ENCODE measurements at places on chromosomes 2 and 18.

- no peak for DNase-seq
Measured at GRCh38 chr2:217784996-217785543, 217.7 kb downstream of the TNS1 start.

GRCh38 chr2:130797493-130798435 lies 39.0 kb upstream of the ARHGEF4 start:
- peak; percentile 59 for DNase-seq

- DNase-seq, result no peak
Measured at GRCh38 chr2:213087040-213087439, 64.4 kb downstream of the IKZF2 start.

GRCh38 chr2:237131749-237132533 lies 46.3 kb downstream of the COPS8 start:
- DNase-seq, result no peak

GRCh38 chr18:47944972-47945852 lies 14.8 kb upstream of the SMAD2 start:
- DNase-seq, result no peak

DNA sequence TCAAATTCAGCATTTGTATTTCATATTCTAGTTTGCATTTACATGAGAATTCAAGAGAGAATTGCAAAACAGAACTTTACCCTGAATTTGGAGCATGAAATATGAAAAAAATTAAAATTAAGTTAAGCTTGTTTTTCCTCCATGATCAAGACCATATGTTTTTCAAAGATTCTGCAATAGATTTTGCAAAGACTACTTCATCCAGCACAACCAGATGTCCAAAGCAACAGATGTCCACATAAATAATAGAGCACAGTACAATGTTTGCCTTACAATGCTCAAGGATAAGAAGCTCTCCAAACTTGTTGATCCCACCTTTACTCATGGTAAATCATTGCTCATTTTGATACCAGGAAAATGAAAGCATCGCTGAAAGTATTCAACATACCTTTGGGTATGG lies 25.6 kb downstream of the FAP start:
- no peak for DNase-seq

GRCh38 chr2:178834086-178834485 lies 26.9 kb upstream of the TTN start:
- DNase-seq, result no peak

- no peak for DNase-seq
Measured at GRCh38 chr2:201908901-201909300, 102.6 kb downstream of the CDK15 start.

- DNase-seq, result no peak
Measured at GRCh38 chr2:207288628-207289027, 122.9 kb upstream of the KLF7 start.

DNA sequence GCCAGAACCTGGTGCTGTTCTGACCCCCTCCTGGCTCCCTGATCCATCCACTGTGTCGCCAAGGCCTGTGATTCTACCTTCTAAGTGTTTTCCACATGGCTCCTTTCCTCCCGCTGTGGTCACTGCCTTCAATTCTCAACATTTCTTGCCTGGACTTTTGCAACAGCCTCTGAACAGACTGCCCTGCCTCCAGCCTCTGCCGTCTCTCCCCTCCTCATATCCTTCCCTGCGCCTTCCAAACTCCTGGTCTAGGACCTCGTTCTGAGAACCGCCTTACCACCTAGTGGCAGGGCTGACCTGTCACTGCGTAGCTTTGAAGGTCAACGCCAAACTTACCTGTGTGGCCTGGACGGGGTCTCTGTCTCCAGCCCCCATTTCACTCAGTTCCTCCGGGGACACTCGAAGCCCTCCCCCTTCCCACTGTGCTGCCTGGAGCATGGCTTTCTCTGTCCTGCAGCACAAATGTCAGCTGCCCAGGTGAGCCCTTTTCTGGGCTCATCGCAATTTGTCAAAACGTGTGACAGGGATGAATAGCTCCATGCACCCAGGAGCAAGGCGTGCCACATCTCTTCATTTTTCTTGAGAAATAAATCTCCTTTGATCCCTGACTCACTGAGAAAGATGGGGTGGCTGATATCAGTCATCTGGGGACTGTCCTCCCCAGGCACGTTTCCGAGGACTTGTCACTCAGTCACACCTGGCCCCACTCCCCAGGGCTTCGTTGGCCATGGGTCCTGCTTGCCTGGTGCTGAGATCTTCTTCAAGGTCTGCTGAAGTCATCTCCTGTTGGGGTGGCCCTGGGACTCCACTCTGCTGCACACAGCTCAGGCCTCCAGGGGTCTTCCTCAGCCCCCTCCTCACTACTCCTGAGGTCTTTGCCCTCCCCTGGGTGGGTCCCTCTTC lies 46.7 kb downstream of the LDLRAD4 start:
- no peak for DNase-seq
